ENCODE measurements at places on chromosomes 5 and 9. TPM values are rescaled to one million over a fixed set of nuclear protein-coding genes. Genes with fewer than 3 reads are reported as not detected.

DNA sequence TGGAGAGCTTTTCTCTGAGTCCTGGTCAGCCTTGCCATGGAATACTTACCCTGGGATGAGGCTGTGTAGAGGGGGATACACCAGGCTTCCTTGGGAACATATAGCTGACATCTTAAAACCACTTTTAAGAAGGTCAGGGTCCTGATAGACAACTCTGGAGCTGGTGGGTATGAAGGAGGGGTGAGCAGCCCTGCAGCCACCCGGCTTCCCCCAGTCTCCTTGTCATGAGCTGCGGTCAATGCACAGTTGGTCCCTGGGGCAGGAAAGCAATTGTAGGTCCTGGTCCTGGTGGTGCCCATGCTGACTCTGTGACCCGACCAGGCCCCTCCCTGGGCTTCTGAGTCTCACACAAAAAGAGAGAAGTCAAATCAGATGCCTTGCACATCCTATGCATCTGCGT lies 63.6 kb downstream of the MRPL36 start:
- H3K27me3 ChIP-seq, result peaks cover 21% of the 10 kb centered on the region
- no peak overlapping the region for H3K27ac ChIP-seq
- no peaks in the 10 kb centered on the region for H3K36me3 ChIP-seq
- DNase-seq, result no peak

- no peaks in the 10 kb centered on the region for H3K27me3 ChIP-seq
- H3K4me1 ChIP-seq, result no peaks in the 10 kb centered on the region
- H3K4me3 ChIP-seq, result no peak overlapping the region
- H3K36me3 ChIP-seq, result no peaks in the 10 kb centered on the region
- no peak for DNase-seq
Measured at GRCh38 chr9:23413541-23413940, 412.5 kb downstream of the ELAVL2 start.

GRCh38 chr5:74073257-74073656 lies 447.3 kb downstream of the ARHGEF28 start:
- no peak overlapping the region for H3K4me3 ChIP-seq
- no peaks in the 10 kb centered on the region for H3K27me3 ChIP-seq
- H3K36me3 ChIP-seq, result no peaks in the 10 kb centered on the region
- no peak overlapping the region for H3K27ac ChIP-seq

GRCh38 chr9:97179616-97180015 lies 127.8 kb upstream of the CCDC180 start:
- no peaks in the 10 kb centered on the region for H3K36me3 ChIP-seq
- H3K27ac ChIP-seq, result no peak overlapping the region
- H3K4me1 ChIP-seq, result no peaks in the 10 kb centered on the region

Gene C9orf43
- 0.35 TPM for total RNA-seq

Measured in lower lobe of right lung (tissue), 2 donors.